Progenitor cell of endocrine pancreas (in vitro differentiated cells): ENCODE measurements at places on chromosomes 5 and 9. TPM values are rescaled to one million over a fixed set of nuclear protein-coding genes. Genes with fewer than 3 reads are reported as not detected.

HAUS6 gene
- 17.4 and 17.6 TPM in 2 replicates for total RNA-seq

STXBP1 gene
- 23.4 and 24.8 TPM in 2 replicates for total RNA-seq

DNA sequence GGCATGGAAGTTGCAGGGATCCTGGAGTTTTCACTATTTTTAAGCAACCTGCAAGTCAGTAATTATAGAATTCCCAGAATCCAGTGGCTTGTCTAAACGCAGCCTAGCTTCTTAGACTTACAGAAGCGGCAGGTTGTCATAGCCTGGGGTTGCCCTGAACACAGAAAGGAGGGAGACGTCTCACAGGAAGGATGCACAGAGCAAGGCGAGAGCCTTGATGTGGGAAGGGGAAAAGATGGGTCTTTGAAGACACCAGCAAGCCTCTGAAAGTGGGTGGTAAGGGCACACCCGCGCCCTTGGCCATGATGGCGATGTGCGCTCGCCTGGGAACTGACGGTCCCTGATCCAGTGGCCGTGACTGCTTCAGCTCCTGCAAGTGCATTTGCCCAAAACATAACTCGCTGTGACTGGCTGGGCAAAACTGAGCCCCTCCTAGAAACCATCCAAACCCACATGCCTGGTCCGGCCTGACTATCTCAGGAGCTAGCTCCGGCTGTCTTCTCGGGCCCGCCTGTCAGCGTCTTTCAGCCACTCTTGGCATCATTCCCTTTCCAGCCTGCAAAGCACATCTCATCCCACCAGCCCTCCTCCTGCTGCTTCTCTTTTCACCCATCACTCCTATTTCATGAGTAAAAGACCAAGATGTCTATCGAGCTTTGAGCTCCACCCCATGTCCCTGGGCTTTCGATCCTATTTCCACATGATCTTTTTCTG lies 17.1 kb downstream of the FBP1 start:
- H3K4me3 ChIP-seq: no peak overlapping the region
- H3K27me3 ChIP-seq: no peaks in the 10 kb centered on the region
- H3K36me3 ChIP-seq: no peaks in the 10 kb centered on the region
- no peaks in the 10 kb centered on the region for H3K4me1 ChIP-seq

DNA sequence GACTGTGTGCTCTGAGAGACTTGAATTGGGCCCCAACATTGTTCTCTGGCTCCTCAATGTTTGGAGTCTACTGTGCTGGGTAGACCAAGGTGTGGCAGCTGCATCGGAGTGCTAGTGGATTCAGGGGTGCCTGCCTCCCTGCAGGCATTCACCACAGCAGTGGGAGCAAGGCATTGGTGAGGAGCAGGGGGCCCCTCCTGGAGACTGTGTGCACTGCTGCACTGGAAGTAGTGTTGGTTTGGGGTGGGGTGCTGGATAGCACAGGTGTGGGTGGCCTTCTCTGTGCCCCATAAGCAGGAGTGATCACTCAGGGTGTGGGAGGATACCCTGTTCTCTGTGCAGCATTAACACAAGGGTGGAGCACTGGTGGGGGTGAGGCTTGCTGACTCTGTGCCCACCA lies 39.2 kb downstream of the INSL6 start:
- no peak for DNase-seq
- peaks cover 2% of the 10 kb centered on the region for H3K36me3 ChIP-seq
- H3K4me3 ChIP-seq: no peak overlapping the region
- H3K27ac ChIP-seq: no peak overlapping the region
- peaks cover 44% of the 10 kb centered on the region for H3K27me3 ChIP-seq
- H3K4me1 ChIP-seq: no peaks in the 10 kb centered on the region

- peaks cover 13% of the 10 kb centered on the region for H3K27me3 ChIP-seq
- no peak overlapping the region for H3K4me3 ChIP-seq
- H3K36me3 ChIP-seq: no peaks in the 10 kb centered on the region
- DNase-seq: no peak
- no peak overlapping the region for H3K27ac ChIP-seq
Observed at GRCh38 chr9:98342098-98342819, 86.8 kb upstream of the TBC1D2 start.

DNA sequence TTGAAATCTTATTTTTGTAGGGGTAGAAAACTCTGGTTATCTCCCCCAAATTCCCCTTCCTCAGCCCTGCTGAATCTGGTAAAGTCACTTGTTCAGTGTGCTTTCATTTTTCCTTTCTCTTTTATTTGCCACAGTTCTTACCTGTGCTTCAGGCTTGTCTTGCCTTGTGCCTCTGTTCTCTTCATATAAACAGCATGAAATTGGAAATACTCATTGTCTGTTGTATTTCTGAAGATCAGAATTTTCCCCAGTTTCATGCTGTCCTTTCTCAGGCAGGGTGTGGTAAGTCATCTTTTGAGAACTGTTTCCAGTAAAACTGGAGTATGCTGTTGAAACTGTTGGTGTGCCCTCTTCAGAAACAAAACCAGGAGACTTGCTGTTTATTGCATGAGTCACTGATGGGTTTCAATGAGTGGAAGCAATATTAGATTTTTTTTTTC lies 7.0 kb downstream of the PAM start:
- no peak overlapping the region for H3K27ac ChIP-seq
- no peak overlapping the region for H3K4me3 ChIP-seq
- H3K27me3 ChIP-seq: peaks cover 6% of the 10 kb centered on the region
- H3K4me1 ChIP-seq: peaks cover 3% of the 10 kb centered on the region
